NCI-H2227 treated with DMSO at 0.1 percent for 48 hours (cell line): ENCODE measurements at places on chromosomes 12 and 14.

DNA sequence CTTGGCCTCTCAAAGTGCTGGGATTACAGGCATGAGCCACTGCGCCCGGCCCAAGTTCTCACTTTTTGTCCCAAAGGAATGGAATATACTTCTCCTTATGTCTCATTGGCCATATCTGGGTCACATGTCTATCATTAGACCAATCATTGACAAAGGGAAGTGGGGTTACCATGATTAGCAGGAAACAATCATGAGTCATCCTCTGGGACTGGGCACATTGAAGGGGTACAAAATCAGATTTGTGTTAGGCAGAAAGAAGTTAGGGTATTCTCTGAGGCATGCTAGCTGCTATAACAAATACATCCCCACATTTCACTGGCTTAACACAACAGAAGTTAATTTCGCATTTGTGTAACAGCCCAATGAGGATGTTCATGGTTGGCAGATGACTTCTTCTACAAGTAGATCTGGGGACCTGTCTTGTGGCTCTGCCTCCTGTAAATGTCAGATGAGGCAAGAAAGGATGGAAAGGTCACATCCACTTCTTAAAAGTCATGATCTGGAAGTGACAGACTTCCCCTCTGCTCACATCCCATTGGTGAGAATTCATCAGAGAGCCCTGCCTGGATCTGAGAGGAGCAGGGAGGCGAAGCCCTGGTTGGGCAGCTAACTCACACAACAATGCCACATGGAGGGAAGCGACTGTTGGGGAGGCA, 3.1 kb downstream of the CCDC63 start:
- DNase-seq, result no peak

- peak; percentile 51 for DNase-seq
Measured at GRCh38 chr14:76050797-76051392, 65.3 kb downstream of the IFT43 start.

DNA sequence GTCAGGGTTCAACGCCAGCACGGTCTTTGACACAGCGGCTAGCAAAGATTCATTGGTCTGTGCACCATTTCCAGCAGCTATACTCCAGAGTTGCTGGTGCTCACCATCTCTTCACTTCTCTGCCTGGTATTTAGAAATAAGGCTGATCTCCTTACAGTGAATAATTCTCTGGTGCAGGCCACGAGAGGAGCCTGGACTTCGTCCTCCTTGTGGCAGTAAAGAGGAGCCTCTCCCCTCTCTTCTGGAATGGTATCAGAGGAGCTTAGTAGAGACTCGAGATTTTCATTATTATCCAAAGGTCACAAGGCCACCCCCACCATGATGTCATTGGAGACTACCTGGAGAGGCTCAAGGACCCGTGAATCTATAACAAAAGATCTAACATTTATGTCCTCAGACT, 30.8 kb upstream of the BCL2L14 start:
- no peak for DNase-seq

DNA sequence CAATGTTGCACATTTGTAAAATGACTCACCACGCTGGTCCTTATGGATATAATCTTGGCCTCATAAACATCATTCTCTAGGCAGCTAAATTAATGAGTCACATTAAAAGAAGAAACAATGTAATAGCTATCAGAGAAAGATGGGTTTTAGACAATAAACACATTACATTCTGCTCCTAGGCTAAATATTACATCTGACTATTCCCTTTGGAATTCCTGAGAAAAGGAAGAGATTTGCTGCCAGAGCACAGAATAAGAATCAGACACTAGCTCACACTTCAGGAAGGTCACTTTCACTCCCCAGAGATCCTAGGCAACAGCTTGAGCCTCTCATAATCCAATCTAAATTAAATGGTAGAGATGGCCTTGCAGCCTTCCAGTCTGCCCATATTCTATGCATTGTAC, 218.2 kb downstream of the PTPRO start:
- no peak for DNase-seq

GRCh38 chr12:24361877-24362580, 412.6 kb upstream of the SOX5 start:
- DNase-seq, result peak; percentile 49

- peak; percentile 2 for DNase-seq
Measured at GRCh38 chr12:104985206-104985605, 910 bp upstream of the NOPCHAP1 start.

- DNase-seq, result no peak
Measured at GRCh38 chr12:7499636-7500035, 3.9 kb downstream of the CD163 start.

DNA sequence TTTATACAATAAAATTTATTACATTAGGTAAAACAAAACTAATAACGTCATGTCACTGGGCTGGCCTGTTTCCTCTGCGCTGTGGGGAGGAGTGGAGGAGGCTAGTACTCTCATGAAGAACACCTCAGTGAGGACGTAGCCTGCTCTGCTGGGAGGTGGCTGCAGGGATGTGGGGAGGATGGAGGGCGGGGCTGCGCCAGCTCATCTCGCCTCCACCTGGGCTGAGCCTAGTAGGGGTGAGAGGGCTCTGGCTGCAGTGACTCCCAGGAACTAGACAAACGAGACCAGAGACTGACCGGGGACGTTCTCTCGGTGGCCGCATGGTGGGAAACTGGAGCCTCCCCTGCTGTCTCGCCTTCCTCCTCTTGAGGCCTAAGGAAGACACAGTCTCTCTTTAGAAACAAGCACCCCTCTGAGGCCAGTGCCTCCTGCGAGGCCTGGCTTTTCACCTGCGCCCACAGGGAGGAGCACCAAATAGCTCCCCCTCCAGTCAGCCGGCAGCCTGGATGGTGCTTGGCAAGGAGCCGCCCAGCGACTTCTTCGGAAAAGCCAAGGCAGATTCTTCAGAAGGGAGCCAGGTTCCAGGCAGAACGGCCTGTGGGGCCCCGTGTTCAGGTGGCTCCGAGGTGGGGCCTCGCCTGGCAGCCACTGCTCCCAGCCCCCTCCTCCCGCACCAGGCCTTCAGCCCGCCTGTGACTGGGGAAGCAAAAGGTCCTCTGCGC, 62.4 kb downstream of the PLEKHG3 start:
- no peak for DNase-seq

GRCh38 chr12:113555226-113555625, 83.6 kb upstream of the LHX5 start:
- no peak for DNase-seq

GRCh38 chr12:55829967-55830600, 697 bp upstream of the DNAJC14 start:
- no peak for DNase-seq

DNA sequence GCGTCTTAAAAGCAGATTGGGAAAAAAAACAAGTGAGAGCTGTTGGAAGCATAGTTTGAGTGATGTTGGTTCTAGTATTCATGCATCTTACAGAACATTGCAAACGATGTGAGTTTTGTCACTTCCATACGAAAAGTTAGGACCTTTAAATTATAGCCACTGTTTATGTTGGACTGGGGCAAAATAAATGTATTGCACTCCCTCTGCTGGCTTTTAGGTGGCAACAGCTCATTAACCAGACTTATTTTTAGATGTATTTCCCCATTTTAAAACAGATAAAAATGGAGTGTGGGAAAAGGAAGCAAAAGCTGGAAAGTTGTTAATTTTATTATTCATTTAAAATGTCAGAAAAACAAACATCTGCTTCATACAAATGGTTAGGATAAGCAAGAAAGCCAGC, 111.9 kb downstream of the LGR5 start:
- DNase-seq, result no peak
